Stimulated activated memory B cell treated with anti-CD40 and anti-IgM and Interleukin-4, amounts not matched to agents 10 μg/mL and 1 μg/mL and 100 μg/mL, for 72 hours (primary cell): ENCODE measurements at places on chromosomes 11 and 22.
A peak's percentile ranks its signal among the peaks of the same experiment; 100 is the strongest.

GRCh38 chr11:62004473-62004872 lies 37.0 kb upstream of the FTH1 start:
- peak; percentile 88 for ATAC-seq

GRCh38 chr11:123573286-123573685 lies 81.1 kb downstream of the SCN3B start:
- ATAC-seq, result no peak

DNA sequence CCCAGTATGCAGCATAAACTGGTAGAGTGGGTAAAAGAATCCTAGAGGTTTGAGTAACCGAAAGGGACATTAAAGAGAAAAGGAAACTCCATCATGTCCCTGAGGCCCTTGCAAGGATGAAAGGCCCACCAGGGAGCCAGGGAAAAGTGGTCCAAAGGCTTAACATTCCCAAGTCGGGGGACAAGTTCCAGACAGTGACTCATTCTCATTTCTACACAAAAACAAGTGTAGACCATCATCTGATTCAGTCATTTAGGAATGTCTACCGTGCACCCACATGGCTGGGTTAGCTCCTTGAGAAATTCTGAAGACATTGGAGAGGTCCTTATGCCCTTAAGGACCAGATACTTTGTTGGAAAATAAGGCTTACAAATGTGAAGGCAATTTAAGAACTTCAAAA lies 4.8 kb upstream of the NOX4 start:
- no peak for ATAC-seq

DNA sequence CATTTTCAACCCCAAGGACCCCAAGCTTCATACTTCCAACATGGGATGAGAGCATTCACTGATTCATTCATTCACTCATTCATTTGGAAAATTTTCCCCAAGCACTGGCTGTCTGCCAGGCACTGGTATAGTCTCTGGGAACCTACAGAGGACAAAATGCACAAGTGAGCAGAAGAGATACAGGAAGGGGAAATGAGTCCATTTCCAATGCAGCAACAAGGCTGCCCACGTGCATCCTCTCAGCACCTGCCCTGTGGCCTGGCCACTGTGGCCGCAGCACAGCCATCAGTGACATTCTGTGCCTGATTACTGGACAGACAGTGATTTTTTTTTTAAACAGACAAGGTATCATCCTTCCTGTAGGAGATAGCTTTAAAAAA lies 96.0 kb upstream of the PITPNB start:
- no peak for ATAC-seq

- ATAC-seq, result no peak
Measured at GRCh38 chr11:20156280-20156875, 3.9 kb downstream of the DBX1 start.

DNA sequence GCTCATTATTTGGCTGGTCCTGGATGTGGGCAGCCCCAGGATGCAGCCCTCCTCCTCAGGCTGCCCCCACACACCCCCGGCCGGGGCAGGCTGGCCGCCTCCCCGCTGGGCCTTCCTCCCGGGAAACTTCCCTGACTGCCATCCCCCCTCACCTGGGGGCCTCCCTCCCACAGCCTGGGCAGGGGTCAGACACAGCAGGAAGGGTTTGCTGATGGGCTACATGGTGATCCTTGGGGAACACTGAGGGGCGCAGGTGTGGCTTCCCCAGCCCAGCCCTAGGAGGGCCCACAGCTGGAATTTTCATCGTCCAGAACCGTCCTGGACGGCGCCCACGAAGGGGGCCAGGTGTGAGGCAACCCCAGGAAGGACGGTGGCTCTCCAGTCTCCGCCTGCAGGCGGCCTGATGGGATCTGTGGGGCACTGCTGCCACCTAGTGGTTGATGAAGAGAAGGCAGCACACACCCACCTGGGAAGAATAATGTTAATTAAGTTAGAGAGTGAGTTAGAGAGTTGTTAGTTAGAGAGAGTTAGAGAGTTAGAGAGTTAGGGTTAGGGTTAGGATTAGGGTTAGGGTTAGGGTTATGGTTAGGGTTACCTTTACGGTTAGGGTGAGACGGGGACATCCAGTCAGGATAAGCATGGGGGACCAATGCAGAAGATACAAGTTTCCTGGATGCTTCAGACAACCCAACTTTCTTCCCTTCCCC lies 75.9 kb upstream of the PRR5 start:
- ATAC-seq, result peak; percentile 60

- no peak for ATAC-seq
Measured at GRCh38 chr22:45336971-45337431, 27.3 kb downstream of the FAM118A start.

DNA sequence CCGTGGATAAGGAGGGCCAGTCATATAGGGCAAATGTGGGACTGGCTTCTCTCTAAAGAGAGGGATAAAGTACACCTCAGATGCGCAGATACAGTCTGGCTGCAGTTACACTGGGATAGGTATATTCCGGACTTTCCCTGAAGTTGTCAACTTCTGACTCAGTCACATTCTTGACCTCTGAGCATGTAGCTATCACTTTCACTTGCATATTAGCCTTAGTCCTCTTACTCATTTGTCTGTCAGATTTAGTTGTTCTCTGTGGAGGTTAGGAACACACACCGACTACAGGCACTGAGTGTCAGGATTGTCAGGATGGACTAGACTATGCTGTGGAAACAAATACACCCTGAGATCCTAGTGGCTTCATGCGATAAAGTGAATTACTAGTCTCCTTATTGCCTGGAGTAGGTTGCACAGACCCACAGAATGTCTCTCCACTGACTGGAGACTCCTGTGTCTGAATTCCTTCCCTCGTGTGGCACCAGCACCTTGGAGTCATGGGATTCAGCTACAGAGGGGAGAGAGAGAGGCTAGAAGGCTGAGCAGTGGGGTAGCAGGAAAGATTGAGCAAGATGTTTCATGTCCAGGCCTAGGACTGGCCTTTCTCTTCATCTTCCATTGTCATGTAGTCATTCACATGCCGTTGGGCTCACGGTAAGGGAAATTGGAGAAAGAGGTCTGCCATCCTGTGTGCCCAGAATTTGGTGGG lies 654.3 kb downstream of the NTM start:
- ATAC-seq, result no peak

GRCh38 chr11:92253945-92254344 lies 29.3 kb downstream of the FAT3 start:
- ATAC-seq, result no peak
